ENCODE measurements at places on chromosomes 5 and 9.

GRCh38 chr5:85249204-85249603 lies 864.5 kb upstream of the EDIL3 start:
- DNase-seq, result no peak

DNA sequence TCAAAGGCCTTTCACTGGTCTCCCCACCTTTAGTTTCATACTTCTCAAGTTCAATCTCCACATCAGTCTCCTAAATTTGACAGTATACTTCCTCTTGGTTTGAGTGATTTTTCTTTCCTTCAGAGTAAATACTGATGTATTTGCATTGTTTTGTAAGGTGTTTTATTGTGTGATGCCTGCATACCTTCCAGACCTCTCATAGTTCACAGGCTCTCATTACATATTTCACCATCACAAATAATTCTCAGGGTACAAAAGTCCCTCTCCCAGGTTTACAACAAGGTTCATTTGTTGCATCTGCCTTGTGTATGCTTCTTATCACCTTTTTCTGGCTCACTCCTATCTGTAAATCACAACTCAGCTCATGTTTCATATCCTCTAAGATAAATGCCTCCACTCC lies 22.2 kb upstream of the TUSC1 start:
- no peak for DNase-seq

DNA sequence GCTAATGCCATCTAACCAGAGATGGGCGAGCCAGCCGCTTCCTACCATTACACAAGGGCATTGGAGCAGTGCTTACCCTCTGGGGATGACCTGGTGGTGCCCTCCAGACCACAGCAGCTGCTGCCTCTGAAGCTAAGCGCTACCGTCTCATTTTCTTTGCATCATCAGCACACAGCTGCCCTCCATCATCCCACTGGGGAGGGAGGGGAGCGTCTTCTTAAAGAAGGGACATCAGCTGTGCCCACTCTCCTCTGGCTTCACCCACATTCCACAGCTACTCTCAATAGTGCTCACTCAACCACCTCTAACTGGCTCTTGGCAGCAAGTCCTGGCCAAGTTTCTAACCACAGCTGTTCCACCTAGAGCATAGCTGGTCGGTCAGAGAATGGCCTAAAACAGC lies 503.4 kb downstream of the NFIB start:
- DNase-seq, result no peak

- no peak for DNase-seq
Observed at GRCh38 chr5:164748861-164749260, 1243.4 kb downstream of the MAT2B start.

GRCh38 chr9:104921067-104921741 lies 6.8 kb downstream of the ABCA1 start:
- DNase-seq, result no peak

Measured in AML-193 (cell line).